ENCODE measurements at places on chromosomes 5 and 9.

- no peak for DNase-seq
These were observed 11.3 kb downstream of the SLC23A1 start for GRCh38 chr5:139371482-139372435.

GRCh38 chr9:106927916-106928315, 65.0 kb downstream of the ZNF462 start:
- DNase-seq = no peak

- no peak for DNase-seq
These were observed 8.3 kb upstream of the CCNO start for GRCh38 chr5:55241746-55242145.

DNA sequence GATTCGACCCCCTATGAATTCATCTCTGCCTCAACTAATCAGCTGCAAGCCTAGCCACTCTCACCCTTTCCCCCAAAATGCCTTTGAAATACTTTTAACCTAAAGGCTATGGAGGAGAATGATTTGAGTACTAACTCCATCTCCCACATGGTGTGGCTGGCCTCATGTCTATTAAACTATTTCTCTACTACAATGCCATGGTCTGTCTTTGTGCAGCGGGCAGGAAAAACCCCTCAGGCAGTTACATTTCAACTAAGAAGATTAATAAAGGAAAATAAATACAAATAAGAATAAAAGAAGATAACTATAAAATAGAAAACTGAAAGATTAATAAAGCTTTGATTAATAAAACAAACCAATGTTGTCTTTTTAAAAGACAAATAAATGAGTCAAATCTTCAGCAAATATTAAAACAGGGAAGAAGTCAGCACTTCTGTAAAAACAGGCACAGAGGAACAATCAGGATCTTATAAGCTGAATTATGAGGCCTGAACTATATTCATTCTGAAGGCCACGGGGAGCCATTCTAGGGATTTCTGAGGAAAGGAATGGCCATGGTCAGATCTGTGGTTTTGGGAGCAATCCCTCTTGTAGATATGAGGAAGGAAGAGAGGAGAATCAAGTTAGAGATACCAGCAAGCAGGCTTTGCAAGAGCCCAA, 116.1 kb upstream of the SLC12A2 start:
- DNase-seq = no peak

- no peak for DNase-seq
These were observed 368.1 kb downstream of the DTWD2 start for GRCh38 chr5:118620233-118620632.

GRCh38 chr5:30804739-30805505, 388.6 kb upstream of the CDH6 start:
- DNase-seq = no peak

- no peak for DNase-seq
These were observed 238.1 kb downstream of the FBXL7 start for GRCh38 chr5:15737871-15738664.

DNA sequence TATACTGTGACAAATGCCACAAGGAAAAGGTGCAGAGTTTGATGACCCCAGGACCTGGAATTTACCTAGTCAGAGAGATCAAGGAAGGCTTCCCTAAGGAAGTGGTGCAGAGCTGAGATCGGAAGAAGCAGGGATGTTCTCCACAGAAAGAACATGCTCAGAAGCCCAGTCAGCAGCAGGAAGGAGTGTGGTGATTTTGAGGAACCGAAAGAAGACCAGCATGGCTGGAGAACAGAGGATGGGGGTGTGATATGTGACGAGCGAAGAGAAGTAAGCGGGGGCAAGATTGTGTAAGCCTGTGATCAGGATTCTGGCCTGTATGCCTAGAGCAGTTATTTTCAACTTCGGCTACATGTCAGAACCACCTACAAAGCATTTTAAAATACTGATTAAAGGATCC, 18.7 kb upstream of the PIK3R1 start:
- no peak for DNase-seq

DNA sequence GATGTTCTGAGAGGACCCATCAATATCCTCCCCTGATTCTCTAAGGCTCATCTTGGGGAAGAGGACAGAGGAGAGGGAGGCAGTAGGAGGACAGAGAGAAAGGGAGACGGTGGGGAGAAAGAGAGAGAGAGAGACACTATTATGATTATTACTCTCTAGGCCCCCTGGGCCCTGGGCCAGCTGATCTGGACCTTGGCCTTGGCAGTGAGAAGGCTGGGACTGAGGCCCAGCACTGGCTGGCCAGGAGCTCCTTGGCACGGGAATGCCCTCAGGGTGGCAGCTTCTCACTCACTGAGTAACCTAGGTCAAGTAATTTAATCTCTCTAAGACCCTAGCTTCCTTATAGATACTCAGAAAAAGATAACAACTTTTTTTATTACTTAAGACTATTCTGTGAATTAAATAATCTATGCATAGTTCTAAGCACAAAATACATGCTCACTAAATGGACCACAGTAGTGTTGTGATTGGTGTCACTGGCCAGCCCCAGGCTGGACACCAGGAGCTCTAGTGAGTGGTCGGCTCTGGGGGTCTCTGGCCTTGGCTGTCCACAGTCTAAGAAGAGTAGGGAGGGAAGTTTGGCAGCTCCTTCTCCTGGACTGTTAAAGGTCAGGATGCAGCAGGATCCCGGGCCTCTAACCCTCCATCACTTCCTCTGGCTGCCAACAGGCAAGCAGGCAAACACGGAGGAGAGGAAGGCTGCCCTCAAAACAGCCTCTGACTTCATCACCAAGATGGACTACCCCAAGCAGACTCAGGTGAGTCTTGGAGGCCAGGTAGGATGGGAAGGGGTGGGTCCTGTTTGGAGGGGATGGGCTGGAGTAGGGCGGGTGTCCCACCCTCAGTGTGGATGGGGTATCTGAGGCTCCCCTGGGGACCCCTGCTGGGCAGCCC, 50.0 kb downstream of the GSN start:
- no peak for DNase-seq

DNA sequence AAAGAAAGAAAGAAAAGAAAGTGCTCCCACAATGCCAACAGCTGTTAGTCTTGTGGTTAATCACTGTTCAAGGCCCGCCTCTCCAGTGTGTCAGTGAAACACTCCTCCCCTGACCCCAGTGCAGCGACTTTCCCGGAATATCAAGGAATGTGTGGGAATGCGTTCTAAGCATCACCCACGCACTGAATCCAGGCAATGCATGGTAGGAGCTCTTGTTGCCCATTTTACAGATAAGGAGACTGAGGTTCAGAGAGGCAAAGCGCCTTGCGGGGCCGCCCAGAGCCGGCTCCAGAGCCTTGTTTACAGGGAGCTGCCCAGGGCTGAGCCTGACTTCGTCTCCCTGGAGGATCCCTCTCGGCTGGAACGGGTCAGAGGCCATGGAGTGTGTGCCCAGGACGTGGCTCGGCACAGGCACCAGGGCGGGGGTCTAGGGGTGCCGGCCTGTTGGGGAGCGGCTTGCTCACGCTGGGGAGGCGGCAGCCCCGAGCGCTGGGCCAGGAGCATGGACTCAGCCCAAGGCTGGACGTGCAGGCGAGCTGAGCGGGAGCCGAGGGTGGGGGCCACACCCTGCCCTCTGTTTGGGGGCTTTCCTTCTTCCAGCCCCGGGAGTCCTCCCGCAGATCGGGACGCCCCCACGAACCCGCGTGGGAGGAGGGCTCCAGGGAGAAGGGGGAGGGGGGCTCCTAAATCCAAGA, 823 bp downstream of the ST6GALNAC6 start:
- no peak for DNase-seq

All from hematopoietic multipotent progenitor cell treated with erythropoietin and hydrocortisone succinate and interleukin-3 and kit ligand, for 15 days (in vitro differentiated cells).